ENCODE measurements at places on chromosomes 7 and 10.

GRCh38 chr10:543862-544822 is 145.3 kb downstream of the DIP2C start:
- ATAC-seq = peak; percentile 16

GRCh38 chr10:25169740-25170139 is 5.1 kb upstream of the GPR158 start:
- no peak for ATAC-seq

DNA sequence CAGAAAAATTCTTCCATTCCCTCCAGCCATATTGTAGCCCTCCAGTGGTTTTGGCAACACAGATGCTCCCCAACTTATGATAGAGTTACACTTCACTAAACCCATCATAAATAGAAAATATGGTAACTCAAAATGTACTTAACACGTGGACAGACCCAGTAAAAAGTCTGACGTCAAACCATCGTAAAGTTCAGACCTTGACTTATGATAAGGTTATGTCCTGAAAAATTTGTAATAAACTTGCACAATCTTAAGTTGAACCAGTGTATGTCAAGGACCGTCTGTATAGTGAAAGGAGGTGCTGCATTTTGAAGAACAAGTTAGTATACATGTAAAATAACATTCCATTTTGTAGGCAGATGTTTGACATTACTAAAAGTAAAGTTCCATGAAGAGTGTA is 142.8 kb downstream of the NSUN6 start:
- ATAC-seq = no peak

- no peak for ATAC-seq
These were observed 33.6 kb upstream of the KMT2E start for GRCh38 chr7:104980440-104980839.

DNA sequence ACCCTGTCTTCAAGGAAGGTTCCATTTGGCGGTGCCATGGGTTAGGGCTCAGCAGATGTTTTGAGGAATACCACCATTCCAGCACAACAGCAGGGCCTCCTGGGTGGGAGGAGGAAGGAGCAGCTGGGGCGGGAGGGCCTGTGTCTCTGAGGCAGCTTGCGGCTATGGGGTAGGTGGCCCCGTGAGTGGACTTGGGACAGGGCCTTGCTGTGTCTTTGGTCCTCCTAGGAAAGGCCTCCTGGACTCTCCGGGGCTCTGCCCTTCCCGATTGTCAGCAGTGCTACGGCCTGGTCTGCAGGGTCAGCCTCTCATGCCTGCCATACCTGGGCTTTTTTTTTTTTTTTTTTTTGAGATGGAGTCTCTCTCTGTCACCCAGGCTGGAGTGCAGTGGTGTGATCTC is 96.7 kb downstream of the PAXIP1 start:
- no peak for ATAC-seq

GRCh38 chr7:122604251-122604650 is 94.7 kb downstream of the RNF133 start:
- no peak for ATAC-seq

GRCh38 chr10:68526634-68527307 is 552 bp downstream of the SLC25A16 start:
- ATAC-seq = no peak

- no peak for ATAC-seq
These were observed 119.1 kb upstream of the KMT2E start for GRCh38 chr7:104894726-104895521.

DNA sequence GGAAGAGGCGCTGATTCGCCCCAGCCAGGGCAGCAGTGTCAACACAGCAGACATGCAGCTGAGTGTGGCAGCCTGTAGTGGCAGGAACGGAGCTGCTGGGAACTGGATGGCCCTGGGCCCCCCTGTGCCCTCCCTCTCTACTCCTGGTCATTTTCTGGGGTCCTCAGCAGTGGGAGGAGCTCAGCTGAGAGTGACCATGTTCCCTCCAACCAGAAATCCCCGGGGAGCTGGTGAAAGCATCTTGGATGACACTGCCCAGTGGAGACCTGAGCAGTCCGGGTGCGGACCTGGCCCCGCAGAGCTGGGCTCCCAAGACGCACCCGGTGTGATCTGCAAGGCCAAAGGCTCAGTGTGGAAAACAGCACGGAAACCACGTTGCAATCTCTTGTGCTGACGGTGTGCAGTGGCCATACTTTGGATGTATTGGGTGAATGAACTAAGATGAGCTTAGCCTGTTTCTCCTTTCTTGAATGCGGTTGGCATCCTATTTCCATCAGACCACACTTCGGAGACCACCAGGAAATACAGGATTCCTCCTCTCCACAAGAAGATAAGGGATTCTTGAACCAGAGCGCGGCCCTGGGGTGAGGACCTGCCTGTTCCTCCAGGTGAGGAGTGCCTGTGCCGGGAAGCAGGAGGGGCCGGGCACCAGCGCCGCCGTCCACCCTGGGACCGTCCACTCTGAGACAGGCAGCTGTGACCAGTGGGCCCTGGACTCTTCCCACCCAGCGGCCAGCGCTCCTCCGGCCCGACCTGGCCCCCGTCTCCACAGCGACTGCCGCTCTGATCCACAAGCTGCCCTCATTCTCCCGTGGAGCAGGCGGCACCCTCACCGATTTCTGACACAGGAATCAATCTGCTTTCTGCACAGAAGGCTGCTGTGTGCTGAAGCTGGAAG is 93.5 kb upstream of the DIP2C start:
- no peak for ATAC-seq

DNA sequence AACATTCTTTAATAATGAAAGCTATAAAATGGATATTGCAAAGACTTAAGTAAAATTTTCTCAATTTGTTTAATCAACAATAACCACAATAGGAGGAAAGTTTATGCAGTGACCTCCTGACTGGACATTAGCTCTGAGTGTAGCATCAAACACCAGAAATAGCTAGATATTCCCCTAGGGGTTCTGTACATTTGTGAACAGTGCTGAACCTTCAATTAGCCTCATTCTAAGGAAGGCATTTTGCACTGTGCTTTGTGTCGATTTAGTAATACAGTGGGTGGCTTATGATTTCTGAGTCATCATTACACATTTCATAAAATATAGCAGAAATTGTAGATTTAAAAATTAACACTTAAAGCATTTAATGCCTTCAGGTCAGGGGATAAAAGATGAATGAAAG is 367.3 kb upstream of the PCDH15 start:
- no peak for ATAC-seq

DNA sequence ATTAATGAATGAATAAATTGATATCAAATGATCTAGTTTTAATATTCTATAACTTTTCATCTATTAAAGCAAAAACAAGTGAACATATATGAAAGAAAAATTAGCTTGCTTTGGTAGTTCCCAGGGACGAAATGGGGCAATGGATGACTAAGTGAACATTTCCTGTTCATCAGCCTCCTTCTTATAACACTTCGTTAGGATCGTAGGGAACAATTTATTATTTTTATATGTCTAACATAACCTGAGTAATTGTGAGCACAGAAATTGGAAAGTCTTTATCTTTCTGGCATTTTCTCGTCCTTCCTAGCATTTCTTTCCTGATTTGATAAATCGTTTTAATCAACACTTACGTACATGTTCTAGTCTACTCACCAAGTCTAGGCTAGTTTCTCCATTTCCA is 59.1 kb upstream of the PPP1R3C start:
- ATAC-seq = no peak

DNA sequence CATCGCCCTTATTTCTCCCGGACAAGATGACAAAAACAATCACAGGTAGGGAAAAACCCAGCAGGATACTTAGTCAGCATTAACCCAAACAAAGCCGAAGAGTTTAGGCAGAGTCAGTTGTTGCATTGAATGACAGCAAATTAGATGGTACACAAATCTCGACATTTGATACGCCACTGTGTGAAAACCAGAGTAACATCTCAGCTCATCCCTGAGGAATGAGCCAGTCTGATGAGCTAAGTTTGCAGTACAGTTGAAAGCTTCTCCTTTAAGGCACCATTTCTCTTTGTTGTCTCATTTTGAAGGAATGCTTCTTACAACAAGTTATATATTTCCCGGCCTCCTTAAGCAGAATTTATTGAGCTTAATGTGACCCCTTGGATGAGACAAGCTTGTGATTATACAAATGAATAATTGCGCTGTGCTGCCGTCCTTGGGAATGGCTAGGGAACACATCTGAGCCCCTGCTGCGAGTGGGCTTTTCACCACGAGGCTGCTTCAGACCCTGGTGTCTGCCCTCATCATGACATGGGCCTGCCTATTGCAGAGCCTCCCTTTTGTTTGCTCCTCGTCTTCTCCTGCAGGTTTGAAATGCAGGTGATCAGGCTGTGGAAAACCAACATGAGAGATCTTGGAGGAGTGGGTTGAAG is 137.3 kb downstream of the CELF2 start:
- ATAC-seq = no peak

DNA sequence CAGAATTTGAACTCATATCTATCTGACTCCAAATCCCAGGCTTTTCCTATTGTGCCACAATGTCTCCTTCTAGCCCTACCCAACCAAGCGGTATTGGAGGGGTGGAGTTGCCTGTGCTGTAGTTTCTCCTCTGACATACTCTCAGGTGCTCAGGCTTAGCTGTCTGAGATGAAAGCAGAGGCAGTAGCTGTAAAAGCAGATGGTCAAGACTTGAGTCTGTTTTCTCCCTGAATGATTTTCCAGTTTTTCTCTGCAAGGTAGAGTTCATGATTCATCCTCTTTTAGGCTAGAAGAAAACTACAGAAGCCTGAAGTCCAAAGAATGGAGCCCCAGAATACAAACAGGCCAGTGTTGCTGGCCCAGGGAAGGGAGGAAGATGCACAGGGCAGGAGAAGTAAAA is 130.0 kb downstream of the PDE1C start:
- ATAC-seq = no peak

GRCh38 chr10:8044331-8044907 is 10.1 kb upstream of the GATA3 start:
- no peak for ATAC-seq

GRCh38 chr7:69906283-69906995 is 308.2 kb downstream of the AUTS2 start:
- ATAC-seq = peak; percentile 95

DNA sequence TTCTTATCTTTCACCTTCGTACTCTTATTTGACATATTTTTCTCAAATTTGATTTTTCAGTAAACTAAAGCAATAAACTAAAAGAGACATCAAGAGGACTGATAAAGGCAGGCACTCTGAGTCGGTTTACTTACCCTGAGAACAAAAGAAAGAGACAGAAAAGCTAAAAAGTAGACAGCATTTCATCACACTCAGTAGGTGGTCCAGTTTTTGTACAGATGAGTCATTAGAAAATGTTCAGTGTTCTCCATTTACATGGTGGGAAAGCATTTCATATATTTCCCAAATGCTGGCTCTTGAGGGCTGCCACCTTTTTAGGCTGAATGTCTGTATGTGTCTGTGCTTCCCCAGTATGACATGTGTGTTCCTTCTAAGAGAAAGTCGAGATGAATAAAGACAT is 52.7 kb downstream of the NHLRC2 start:
- no peak for ATAC-seq

GRCh38 chr7:158108646-158109293 is 478.9 kb downstream of the PTPRN2 start:
- no peak for ATAC-seq

- no peak for ATAC-seq
These were observed 71.4 kb downstream of the ITGB8 start for GRCh38 chr7:20401861-20402746.

DNA sequence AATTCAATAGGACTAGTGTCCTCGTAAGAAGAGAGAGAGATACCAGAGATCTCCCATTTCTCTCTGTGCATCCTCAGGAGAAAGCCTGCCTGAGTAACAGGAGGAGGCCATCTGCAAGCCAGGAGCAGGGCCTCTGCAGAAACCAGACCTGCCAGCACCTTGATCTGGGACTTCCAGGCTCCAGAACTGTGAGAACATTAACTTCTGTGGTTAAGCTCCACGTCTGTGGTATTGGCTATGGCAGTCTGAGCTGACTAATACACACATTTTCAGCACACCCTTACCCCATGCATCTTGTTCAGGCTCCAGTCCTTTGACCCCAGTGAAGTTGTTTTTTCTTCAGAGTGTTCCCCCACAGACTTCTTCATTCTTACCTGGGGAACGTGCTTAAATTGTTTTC is 3.1 kb upstream of the CRTAC1 start:
- ATAC-seq = no peak

DNA sequence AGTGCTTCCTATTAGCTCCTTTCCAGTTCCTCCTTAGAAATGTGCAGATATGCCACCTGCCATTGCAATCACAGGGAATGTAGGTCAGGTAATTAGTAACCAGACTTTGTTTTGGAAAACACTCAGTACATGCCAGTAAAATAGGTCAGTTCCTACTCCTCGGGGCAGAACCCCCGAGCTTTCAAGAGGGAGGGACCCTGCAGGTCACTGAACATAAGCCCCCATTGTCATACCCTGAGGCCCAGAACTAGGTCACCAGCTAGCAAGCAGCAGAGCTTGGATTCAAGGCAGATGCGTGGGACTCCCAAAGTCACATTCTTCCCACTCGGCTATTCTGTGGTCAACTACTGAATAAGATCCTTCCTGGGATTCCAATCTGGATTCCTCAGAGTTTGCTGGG is 104.8 kb downstream of the PPP1R3C start:
- no peak for ATAC-seq

- ATAC-seq = no peak
These were observed 2.6 kb downstream of the MEST start for GRCh38 chr7:130494431-130494858.

DNA sequence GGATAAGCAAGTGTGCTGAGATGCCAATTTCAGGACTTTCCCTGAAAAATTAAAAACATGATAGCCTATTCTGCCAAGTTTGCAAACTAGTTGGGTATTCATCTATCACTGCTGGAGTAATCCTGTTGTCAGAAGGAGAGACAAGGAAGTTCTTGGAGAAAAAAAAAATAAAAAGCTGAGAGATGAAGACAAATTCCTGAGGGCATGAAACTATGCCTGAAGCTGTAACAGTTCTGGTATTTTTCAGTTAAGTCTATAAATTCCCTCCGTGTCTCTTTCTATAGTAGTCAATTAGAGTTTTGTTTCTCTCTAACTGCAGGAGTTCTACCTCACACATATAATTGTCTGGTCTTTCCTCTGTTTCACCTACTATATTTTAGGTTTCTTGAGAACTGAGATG is 95.7 kb downstream of the DGKB start:
- ATAC-seq = no peak

- no peak for ATAC-seq
These were observed 14.7 kb upstream of the JCAD start for GRCh38 chr10:30074090-30074489.

GRCh38 chr10:87696922-87697745 is 37.5 kb downstream of the PAPSS2 start:
- ATAC-seq = no peak

DNA sequence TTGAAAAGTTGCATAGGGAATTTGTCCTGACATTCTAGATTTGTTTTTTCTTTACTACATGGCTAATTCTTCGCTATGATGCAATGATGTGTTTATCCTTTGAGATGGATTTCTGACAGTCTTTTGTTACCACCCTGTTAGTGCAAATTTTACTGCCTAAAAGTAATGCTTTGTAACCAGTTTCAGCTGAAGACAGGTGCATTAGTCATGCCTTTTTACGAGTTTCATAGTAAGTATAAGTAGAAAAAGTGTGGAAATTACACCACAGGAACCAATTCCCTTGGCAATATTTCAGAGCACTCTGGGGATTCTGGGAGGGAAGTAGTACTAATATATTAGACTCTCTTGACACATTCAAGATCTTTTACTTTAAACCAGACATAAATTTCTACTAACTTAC is 257.8 kb upstream of the DKK1 start:
- no peak for ATAC-seq

GRCh38 chr7:41174521-41174920 is 528.4 kb downstream of the INHBA start:
- no peak for ATAC-seq

Measured in stimulated activated memory B cell treated with anti-CD40 and anti-IgM and Interleukin-4, amounts not matched to agents 10 μg/mL and 1 μg/mL and 100 μg/mL, for 72 hours (primary cell).